Caco-2 (cell line): ENCODE measurements at places on chromosomes 7 and 10.
A peak's percentile ranks its signal among the peaks of the same experiment; 100 is the strongest.

- DNase-seq: no peak
- H3K27ac ChIP-seq: no peak overlapping the region
- H3K36me3 ChIP-seq: no peaks in the 10 kb centered on the region
- no peak overlapping the region for H3K4me3 ChIP-seq
Observed at GRCh38 chr10:63935705-63936104, 414.5 kb downstream of the REEP3 start.

- no peak overlapping the region for H3K27ac ChIP-seq
- no peaks in the 10 kb centered on the region for H3K36me3 ChIP-seq
- no peak for DNase-seq
- H3K4me3 ChIP-seq: no peak overlapping the region
- H3K27me3 ChIP-seq: no peaks in the 10 kb centered on the region
Observed at GRCh38 chr7:68964060-68964459, 634.2 kb upstream of the AUTS2 start.

GRCh38 chr10:66836057-66836456 lies 89.8 kb upstream of the LRRTM3 start:
- H3K27ac ChIP-seq: no peak overlapping the region
- no peaks in the 10 kb centered on the region for H3K4me1 ChIP-seq
- H3K27me3 ChIP-seq: no peaks in the 10 kb centered on the region

DNA sequence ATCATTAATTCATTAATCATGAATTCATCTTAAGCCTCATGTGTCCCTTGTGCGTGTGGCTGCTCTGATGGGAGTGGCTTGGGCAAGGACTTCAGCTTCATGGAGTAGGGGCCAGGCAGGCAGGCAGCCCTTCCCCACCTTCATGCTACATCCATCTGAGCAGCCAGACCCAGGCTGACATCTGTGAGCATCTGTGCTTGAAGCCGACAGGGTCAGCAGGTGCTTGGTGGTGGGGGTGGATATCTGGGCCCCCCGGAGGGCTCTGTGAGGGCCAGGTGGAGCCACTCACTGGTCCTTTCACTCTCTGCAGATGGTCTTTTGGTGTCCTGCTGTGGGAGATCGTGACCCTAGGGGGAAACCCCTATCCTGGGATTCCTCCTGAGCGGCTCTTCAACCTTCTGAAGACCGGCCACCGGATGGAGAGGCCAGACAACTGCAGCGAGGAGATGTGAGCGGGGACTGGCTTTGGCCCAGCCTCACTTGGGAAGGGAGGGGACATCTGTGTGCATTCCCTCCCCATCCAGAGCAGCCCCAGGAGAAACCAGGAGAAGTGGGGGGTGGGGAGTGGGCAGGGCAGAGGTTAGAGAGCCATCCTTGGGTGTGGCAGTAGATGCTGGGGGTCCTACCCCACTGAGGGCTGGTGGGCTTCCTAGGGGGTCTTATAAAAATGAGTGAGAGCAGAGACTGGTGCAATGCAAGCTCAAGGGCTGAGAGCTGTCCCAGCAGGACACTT lies 14.7 kb upstream of the CSGALNACT2 start:
- no peak overlapping the region for H3K27ac ChIP-seq
- no peaks in the 10 kb centered on the region for H3K36me3 ChIP-seq
- H3K4me1 ChIP-seq: no peaks in the 10 kb centered on the region
- H3K27me3 ChIP-seq: peaks cover 1% of the 10 kb centered on the region; the same call in 1 of the 2 replicates

GRCh38 chr7:108660465-108660864 lies 90.8 kb downstream of the DNAJB9 start:
- H3K4me3 ChIP-seq: no peak overlapping the region
- DNase-seq: peak; percentile 17
- H3K36me3 ChIP-seq: no peaks in the 10 kb centered on the region
- no peaks in the 10 kb centered on the region for H3K27me3 ChIP-seq
- no peaks in the 10 kb centered on the region for H3K4me1 ChIP-seq
- H3K27ac ChIP-seq: no peak overlapping the region

DNA sequence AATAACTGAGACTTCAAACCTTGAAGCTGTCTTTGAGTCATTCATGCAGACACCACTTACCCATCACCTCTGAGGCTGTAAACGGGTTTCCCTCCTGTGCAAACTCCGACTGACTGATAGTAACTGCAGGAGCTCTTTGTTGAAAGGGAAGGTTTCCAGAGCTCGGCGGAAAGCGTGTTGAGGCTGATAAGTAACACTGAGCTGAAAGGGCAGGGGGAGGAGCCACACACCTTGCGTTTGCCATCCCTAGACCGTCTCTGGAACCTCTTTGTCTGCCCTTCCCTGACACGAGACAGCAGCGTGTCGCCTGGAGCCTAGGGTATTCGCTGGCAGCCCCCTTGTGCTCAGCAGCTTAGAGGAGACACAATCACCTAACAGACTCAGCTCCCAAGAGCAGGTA lies 134.0 kb downstream of the PAXIP1 start:
- no peaks in the 10 kb centered on the region for H3K36me3 ChIP-seq
- no peaks in the 10 kb centered on the region for H3K4me1 ChIP-seq
- no peak overlapping the region for H3K27ac ChIP-seq
- DNase-seq: no peak
- H3K4me3 ChIP-seq: no peak overlapping the region
- H3K27me3 ChIP-seq: peaks cover 4% of the 10 kb centered on the region; the same call in 1 of the 2 replicates

DNA sequence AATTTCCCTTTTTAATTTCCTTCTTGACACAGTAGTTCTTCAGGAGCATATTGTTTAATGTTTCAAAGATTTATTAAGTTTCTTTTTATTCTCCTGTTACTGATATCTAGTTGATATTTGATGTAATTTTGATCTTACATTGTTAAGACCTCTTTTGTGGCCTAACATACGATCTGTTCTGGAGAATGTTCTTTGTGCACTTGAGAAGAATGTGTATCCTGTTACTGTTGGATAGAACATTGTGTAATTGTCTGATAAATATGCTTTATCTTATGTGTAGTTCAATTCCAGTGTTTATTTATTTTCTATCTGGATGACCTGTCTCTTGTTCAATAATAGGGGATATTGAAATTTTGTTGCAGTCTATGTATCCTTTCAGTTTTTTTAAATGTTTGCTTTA lies 106.7 kb downstream of the ITGB1 start:
- no peak for DNase-seq
- no peak overlapping the region for H3K4me3 ChIP-seq
- no peak overlapping the region for H3K27ac ChIP-seq
- H3K27me3 ChIP-seq: no peaks in the 10 kb centered on the region; the same call in 1 of the 2 replicates

DNA sequence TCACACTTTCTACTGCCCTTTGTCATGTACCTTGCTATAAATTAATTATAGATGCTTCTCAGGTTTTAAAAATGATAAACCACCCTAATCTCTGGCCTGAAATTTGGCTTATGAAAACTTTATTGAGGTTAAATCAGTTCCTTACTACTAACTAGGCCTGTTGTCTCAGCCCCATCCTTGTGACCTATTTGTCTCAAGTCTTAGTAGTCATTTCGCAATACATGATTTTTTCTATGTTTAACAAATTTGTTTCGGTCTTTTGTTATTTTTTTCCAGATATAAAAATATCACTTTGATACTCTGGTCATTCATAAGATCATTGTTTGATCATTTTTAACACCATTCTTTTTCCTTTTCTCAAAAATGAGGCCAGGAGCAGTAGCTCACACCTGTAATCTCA lies 411.6 kb downstream of the GFRA1 start:
- DNase-seq: no peak
- no peak overlapping the region for H3K4me3 ChIP-seq
- no peaks in the 10 kb centered on the region for H3K36me3 ChIP-seq
- no peaks in the 10 kb centered on the region for H3K27me3 ChIP-seq
- 0 out of 2 replicates have a peak, but pooled peaks cover 3% of the 10 kb centered on the region for H3K4me1 ChIP-seq

DNA sequence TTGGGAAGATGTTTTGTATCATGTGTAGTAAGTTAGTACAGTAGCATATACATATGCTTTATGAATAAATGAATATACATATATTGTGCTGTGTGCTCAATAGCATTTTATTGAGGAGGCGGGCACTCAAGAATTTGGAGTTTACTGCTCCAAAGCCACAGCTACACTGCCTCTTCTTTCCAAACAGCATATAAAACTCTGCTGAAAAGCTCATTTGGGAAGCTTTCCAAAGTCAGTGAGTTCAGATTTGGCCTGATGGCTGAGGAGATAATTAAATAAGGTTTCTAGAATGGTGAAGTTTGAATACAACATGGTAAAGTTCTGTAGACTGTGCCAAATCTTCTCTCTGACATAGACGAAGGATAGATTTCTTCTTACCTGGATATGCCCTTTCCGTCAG lies 29.8 kb downstream of the CDK1 start:
- no peak overlapping the region for H3K4me3 ChIP-seq
- no peaks in the 10 kb centered on the region for H3K27me3 ChIP-seq
- no peak overlapping the region for H3K27ac ChIP-seq

DNA sequence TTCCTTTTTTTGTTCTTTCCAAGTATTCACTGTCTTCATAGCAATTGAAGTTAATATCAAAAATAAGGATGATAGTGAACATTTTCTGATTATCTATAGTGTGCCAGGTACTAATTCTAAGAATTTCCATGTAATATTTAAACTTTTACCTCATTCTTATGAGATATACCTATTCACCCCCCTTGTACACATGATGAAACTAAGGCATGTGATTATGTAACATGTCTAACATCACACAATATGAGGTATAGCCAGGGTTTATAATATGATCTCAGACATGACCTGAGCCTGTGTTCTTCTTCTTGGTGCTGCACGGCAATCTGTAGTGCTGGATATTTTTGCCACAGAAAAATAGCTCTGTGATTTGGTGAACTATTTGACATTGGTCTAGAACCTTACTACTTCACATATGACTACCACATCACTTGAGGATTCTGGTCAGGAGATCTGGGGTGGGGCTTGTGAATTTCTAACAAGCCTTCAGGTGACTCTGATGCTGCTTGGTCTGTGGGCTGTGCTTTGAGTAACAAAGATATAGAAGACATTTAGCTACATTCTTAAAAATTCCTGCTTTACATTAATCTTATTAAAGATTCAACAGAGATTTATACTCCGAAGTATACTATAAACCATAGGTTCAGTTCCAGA lies 79.1 kb downstream of the TRIM24 start:
- DNase-seq: no peak
- H3K27ac ChIP-seq: no peak overlapping the region
- no peaks in the 10 kb centered on the region for H3K4me1 ChIP-seq
- H3K36me3 ChIP-seq: no peaks in the 10 kb centered on the region; the same call in 1 of the 2 replicates

DNA sequence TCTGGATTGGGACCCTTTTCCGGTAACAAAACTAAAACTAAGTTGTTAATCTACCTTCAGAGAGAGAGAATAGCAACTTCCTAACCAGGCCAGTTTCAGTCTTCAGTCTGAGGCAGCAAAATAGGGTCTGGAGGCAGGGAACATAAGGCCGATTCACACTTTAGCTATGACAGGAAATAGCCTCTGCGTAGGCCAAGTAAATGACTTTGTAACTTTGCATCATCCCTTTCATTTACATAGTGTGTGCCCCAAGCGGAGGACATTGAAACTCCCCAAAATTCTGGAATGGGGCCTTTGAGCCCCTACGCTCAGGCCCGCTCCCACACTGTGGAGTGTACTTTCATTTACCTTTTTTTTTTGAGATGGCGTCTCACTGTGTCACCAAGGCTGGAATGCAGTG lies 1.7 kb upstream of the UPP1 start:
- no peaks in the 10 kb centered on the region for H3K27me3 ChIP-seq
- no peak overlapping the region for H3K4me3 ChIP-seq
- peaks cover 34% of the 10 kb centered on the region for H3K4me1 ChIP-seq
- no peak for DNase-seq
- no peaks in the 10 kb centered on the region; the same call in 1 of the 2 replicates for H3K36me3 ChIP-seq
- H3K27ac ChIP-seq: peak overlapping the region; percentile 48

DNA sequence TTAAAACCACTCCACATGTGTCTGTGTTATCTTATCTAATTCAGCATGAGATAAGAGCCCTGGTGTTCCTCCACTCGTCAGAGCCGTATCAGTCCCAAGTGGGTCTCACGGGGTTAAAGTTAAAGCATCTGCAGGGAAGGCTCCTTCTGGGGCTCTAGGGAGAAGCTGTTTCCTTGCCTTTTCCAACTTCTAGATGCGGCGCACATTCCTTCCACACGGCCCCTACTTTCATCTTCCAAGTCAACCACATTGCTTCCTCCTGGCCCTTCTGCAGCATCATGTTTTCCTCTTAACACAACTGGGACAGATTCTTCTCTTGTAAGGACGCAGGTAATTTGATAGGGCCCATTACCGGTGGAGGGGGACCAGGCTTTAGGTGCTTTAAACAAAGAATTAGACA lies 620.1 kb upstream of the DPP6 start:
- H3K4me1 ChIP-seq: no peaks in the 10 kb centered on the region
- no peak overlapping the region for H3K4me3 ChIP-seq
- H3K27me3 ChIP-seq: no peaks in the 10 kb centered on the region
- H3K27ac ChIP-seq: no peak overlapping the region
- peak; percentile 43 for DNase-seq

- no peak overlapping the region for H3K4me3 ChIP-seq
- H3K27ac ChIP-seq: peak overlapping the region; percentile 53
- H3K27me3 ChIP-seq: no peaks in the 10 kb centered on the region
- H3K4me1 ChIP-seq: peaks cover 20% of the 10 kb centered on the region
Observed at GRCh38 chr7:152664636-152665035, 11.3 kb downstream of the XRCC2 start.

- H3K36me3 ChIP-seq: peaks cover 5% of the 10 kb centered on the region
- no peaks in the 10 kb centered on the region for H3K4me1 ChIP-seq
- H3K27ac ChIP-seq: no peak overlapping the region
- no peaks in the 10 kb centered on the region for H3K27me3 ChIP-seq
Observed at GRCh38 chr10:93515071-93516005, 18.9 kb downstream of the CEP55 start.

GRCh38 chr7:88040694-88041093 lies 106.6 kb downstream of the ADAM22 start:
- H3K27me3 ChIP-seq: no peaks in the 10 kb centered on the region
- no peak overlapping the region for H3K4me3 ChIP-seq
- no peak overlapping the region for H3K27ac ChIP-seq

DNA sequence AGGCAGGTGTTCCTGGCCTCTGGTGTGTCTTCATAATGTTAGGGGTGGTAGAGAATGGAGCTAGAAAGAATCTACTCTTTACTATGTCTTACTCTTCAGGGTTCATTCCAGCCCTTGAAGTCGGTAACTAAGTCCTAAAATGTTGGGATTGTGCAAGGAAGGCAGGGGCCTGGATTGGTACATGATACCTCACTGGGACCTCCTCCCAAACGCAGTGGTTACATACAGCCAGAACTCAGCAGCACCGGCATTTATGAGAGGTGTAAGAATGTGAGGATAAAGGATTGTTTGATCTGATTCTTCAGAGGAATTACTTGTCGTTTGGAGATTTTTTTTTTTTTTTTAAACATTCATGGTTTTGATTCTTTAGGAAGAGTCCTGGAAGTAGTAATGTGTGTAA lies 6.9 kb downstream of the COMTD1 start:
- H3K4me1 ChIP-seq: peaks cover 72% of the 10 kb centered on the region
- DNase-seq: no peak
- H3K4me3 ChIP-seq: no peak overlapping the region
- H3K27ac ChIP-seq: peak overlapping the region; percentile 86

DNA sequence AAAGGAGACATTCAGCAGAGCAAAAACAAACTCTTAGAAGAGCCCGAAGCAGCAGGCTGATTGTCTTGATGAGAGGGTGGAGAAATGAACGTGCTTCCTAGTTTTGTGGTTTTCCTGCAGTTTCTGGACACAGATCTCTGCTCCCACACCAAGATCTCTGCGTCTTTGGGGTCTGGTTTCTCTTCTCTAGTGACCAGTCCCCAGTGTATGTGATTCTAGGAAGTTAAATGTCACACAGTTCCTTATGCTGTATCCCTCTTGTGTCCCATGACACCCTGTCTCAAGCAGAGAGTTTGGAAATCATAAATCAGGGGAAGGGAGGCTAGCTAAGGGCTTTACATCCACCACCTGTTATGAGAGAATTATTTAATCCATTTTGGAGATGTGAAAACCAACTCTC lies 55.4 kb upstream of the KLF14 start:
- no peak overlapping the region for H3K4me3 ChIP-seq
- H3K27ac ChIP-seq: no peak overlapping the region
- DNase-seq: no peak
- no peaks in the 10 kb centered on the region for H3K4me1 ChIP-seq
- H3K36me3 ChIP-seq: no peaks in the 10 kb centered on the region
